ENCODE measurements at places on chromosomes 4 and X. TPM values are rescaled to one million over a fixed set of nuclear protein-coding genes. Genes with fewer than 3 reads are reported as not detected.

- DNase-seq, result no peak
These were observed 48.8 kb upstream of the FAM9A start for GRCh38 chrX:8849945-8850344.

DNA sequence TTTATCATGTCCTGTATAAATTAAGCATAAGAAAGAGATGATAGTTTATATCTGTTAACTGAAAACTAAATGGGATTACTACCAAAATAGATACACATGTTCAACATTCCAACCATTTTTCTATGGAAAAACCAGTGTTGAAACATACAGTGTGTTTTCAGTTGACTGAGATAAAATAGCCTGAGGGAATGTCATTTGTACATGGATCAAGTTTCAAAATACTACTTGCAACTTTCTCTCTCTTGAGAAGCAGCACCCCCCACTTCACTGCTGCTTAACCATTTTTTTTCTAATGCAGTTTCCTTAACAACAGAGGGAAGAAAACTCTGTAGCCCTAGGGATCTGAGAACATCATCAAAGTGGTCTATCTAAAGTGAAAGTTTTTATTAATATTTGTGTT is 70.8 kb downstream of the NPNT start:
- no peak for DNase-seq

DNA sequence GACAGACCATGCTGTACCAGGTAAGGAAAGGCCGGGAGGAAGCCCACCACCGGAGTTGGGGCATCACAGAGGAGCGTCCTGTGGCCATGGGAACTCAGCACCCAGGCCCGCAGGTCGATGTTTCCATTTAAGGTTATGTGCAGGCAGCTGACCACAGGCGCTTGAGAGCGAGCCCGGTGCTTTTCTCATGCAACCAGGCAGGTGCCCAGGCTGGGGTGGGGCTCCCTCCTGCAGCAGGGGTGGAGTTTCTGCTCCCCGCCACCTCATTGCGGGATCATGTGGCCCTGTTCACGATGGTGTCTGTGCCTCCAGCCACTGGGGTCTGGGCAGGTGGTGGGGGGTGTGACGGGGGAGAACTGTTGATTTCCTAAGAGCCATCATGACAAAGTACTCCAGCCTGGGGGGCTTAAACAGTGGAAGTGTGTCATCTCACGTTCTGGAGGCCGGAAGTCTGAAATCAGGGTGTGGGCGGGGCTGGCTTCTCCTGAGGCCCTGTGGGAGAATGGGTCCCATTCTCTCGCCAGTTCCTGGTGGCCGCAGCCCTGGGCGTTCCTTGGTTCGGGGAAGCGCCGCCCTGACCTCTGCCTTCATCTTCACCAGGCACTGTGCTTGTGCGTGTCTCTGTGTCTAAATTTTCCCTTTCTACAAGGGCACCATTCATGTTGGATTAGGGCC is 60.9 kb downstream of the CPZ start:
- DNase-seq, result no peak

- no peak for DNase-seq
These were observed 6.8 kb downstream of the ZFP42 start for GRCh38 chr4:188002323-188002722.

PRRG1 gene
- total RNA-seq, result 0.17 TPM

DNA sequence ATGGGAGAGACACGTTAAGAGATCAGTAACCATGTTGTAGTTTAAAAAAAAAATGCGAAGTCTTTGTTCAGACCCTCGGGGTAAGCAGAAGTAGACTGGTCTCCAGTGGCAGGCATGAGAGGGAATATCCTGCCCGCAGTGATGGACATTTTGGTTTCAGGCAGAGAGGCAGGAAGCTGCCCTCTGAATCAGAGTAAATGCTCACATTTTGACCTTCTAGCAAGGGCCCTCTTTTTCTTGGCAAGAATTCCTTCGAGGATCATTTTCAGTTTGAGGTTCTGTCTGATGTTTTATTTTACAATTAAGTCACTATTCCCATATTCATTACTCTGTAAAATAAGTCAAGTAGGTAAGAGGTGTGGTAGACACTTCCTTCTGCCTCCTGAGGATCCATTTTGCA is 28.4 kb downstream of the SORBS2 start:
- DNase-seq, result no peak

All from naive thymus-derived CD4-positive, alpha-beta T cell (primary cell).